T-helper 17 cell (primary cell): ENCODE measurements at places on chromosomes 2 and 18. TPM values are rescaled to one million over a fixed set of nuclear protein-coding genes. Genes with fewer than 3 reads are reported as not detected.
A peak's percentile ranks its signal among the peaks of the same experiment; 100 is the strongest.

Gene GKN1
- not detected for total RNA-seq

DNA sequence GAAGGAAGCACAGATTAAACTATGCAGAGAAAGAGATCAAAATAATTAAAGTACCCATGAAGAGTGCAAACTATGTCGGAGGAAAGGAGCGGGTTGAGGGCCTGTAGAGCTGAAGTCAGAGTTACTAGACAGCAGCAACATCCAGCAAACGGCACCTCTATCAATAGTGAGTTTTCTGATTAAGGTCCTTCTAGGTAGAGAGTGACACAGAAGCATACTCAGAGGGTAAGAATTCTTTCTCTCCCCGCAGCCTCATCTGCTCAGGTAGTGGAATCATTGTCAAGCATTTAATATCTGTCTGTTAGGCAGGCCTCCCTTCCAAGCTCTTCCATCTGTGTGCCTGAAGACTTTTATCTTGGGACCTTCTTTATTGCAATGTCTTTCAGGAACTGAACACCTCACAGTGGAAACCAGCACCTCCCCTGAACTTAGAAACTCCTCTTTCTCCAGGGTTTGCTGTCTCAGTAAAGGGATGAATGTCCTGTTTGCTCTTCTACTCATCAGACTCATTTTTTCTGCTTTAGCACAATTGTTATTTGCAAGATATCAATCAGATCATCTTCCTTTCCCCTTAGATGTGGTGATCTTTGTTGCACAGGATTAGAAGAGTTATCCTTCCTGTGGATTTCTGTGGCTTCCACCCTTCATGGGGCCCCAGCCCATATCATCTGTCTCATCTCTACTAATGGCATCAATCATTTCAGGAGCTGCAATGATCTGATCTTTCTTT lies 28.8 kb downstream of the SP140 start:
- DNase-seq, result peak; percentile 14

DNA sequence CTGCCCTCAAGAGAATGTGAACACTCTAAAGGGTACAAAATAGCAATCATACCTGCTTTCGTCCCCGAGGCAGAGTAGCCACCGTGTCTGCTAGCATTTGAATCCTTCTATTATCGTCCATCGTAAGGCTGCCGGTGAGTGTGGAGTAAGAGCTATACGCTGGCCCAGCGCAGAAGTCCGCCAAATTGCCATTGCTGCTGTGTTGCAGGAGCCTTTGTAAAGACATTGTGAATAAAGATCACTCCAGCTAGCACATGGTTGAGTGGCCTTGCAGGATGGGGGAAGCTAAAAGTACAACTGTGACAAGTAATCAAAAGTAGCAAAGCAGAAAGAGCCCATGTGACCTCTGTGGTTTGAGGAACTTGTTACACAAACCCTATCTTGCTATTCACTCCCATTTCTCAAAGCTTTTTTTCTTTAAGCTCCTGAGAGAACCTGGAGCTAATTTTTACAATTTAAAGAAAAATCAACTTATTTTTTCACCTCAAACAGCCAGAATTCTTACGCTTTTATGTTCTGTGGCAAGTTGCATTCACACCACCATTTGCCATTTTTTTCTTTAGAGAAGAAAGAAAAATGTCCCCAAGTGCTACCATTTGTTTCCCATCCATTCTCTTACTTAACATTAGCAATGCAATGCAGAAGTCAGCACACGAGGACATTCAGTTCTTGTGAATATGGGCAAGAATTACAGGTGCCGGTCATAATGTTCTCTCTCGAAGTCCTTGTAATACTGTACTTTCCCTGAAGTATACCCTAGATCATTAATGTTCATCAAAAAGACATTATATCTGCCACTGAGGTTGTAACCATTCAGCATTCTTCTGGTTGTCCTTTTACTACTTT lies at the start of gene CYTIP:
TSS of gene CYTIP (minus strand) at position 295 of the 846 bp plus-strand sequence. CDS start at position 226, 69 bp downstream.
- peak; percentile 22 for DNase-seq

GRCh38 chr2:51706220-51706619 lies 674.3 kb upstream of the NRXN1 start:
- DNase-seq, result no peak

DNA sequence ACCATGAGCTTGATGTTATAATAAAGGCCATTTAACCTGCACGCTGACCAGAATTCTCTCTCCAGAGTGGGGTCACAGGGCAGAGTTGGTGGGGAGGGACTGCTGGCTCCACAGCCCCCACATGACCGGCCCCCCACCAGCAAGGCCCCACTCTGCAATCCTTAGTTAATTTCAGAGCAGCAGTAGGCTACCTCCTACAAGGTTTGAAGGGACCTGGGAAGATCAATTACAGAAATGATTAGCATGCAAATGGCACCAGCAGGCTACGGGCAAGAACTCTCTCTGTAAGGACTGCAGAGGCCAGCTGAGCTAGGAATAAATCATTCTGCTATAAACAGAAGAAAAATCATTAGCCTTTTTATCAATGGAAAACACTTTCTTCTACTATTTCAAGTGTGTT lies 135.3 kb downstream of the C1D start:
- no peak for DNase-seq

DNA sequence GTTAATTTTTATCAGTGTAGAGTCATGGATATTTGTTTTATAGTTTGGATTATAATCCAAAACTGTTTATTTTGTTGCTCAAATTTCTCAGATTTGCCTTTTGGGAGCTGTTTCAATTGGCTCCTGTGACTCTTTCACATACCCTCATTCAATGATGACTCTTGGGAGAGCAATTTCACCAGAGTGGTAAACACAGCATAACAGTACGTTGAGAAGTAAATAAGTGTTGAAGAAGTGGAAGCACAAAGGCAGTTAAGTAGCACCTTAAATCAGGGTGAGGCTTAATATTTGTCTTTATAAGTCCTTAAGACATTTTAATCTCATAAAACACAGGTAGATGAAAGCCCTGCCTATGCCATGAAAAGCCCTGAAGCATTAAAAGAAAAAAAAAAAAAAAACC lies 17.1 kb upstream of the SLC39A10 start:
- no peak for DNase-seq
